ENCODE measurements at places on chromosomes 4 and X.
A peak's percentile ranks its signal among the peaks of the same experiment; 100 is the strongest.

GRCh38 chrX:151552743-151553142 is 10.7 kb upstream of the PASD1 start:
- no peaks in the 10 kb centered on the region for H3K36me3 ChIP-seq
- peaks cover 11% of the 10 kb centered on the region for H3K27me3 ChIP-seq
- no peak overlapping the region for H3K27ac ChIP-seq
- H3K4me3 ChIP-seq: no peak overlapping the region

- no peak overlapping the region for H3K27ac ChIP-seq
- H3K27me3 ChIP-seq: peaks cover 6% of the 10 kb centered on the region
- no peak for DNase-seq
- peaks cover 5% of the 10 kb centered on the region for H3K4me1 ChIP-seq
These were observed 5.7 kb downstream of the NSG1 start for GRCh38 chr4:4392501-4393183.

DNA sequence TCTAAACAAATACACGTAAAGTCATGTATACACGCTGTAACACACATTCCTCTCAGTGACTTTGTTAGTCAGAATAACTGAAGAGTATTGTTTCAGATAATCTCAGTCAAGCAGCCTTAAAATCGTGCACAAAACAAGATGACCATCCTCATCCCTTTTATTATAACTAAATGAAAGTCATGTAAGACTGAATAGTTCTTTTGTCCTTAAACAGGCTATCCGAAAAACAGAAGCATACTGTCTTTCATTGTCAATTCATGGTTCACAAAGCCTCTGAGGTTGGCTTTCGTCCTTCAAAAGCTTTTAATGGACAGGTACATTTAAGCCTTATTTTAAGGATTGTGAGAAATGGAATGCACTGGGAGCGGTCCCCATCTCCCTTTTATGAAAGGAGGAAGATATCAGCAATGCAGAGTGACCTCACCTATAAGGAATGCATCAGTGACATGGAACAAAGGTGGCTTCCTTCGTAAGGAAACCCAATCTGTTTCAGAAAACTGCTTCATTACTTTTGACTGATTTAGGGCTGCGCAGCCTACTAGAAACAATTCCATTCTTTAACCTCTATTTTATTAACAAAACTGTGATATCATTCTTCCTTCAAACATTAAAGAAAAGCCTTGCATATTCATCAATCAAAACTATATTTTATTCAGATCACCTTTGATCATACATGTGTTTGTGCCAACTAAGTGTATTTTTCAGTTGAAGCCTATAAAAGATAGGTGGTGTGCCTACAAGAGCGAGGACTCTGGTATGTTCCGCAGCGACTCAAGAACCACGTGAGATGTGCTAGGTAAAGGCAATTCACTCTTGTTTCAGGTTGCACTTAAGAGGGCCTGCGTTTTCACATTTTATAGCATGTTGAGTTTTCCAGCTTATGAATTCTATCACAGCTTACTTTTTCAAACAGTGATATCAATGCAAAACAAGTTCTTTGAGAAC is 19.2 kb downstream of the SH3RF1 start:
- no peak overlapping the region for H3K27ac ChIP-seq
- no peaks in the 10 kb centered on the region for H3K4me1 ChIP-seq
- H3K4me3 ChIP-seq: no peak overlapping the region
- H3K27me3 ChIP-seq: peaks cover 15% of the 10 kb centered on the region
- no peak for DNase-seq

DNA sequence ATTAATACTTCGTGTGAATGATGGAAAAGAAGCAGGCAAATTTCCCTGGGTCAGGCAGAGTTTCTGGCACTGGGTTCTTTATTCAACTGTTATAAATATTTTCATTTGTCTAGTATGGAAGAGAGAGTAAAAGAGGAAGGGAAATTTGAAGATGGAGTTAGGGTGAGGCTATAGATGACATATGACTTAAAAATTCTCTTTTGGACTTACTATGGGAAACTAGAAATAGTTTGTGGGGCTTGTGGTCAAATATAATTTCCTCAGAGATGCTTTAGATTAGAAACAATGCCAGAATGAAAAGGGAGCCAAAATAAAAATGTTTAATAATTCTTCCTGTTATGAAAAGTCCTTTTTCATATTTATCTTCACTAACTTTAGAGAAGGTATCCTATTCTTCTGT is 103.2 kb downstream of the GC start:
- H3K4me3 ChIP-seq: no peak overlapping the region
- H3K4me1 ChIP-seq: no peaks in the 10 kb centered on the region
- peaks cover 12% of the 10 kb centered on the region for H3K27me3 ChIP-seq

DNA sequence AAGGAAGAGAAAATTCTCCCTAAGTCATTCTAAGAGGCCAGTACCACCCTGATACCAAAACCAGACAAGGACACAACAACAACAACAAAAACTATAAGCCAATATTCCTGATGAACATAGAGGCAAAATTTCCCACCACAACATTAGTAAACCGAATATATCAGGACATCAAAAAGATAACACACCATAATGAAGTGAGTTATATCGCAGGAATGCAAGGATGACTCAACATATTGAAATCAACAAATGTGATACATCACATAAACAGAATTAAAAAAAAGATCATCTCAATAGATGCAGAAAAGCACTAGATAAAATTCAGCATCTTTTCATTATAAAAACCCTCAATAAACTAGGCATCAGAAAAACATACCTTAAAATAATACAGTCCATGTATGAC is 1844.4 kb upstream of the PCDH10 start:
- no peaks in the 10 kb centered on the region for H3K4me1 ChIP-seq
- no peak for DNase-seq
- H3K27me3 ChIP-seq: no peaks in the 10 kb centered on the region
- no peak overlapping the region for H3K27ac ChIP-seq
- no peaks in the 10 kb centered on the region for H3K36me3 ChIP-seq

GRCh38 chr4:184359888-184360287 is 114.5 kb downstream of the IRF2 start:
- H3K4me3 ChIP-seq: no peak overlapping the region
- peaks cover 3% of the 10 kb centered on the region for H3K36me3 ChIP-seq
- H3K27ac ChIP-seq: no peak overlapping the region
- H3K4me1 ChIP-seq: peaks cover 10% of the 10 kb centered on the region

DNA sequence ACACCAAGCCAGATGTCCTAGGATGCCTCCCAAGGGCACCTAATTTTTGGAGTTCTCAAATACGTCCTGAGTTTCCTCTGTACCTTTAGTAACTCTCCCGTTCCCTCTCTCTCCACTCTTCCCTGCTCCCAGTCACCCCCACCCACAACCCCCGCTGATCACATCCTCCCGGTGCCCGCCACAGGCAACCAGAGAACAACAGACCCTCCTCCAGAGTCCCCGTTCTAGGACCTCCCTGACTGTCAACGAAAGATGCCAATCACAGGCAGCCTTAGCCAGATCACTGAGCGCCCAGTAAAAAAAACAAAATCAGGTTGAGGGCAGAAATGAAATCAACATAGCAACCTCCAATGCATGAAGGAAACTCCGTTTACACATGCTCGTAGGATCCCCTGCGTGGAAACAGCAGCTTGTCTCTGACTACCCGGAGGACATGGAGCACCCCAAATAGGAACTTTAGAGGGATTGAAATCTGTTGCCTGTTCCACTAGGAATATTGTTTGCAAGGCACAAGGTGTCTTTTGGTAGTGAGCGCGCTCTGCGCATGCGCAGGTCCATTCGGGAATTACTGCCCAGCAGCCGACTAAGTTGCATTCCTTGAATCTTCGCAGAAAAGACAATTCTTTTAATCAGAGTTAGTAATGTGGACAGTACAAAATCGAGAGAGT is at the start of gene GABRB1:
TSS of gene GABRB1 (plus strand) at position 557 of the 668 bp plus-strand sequence.
- no peak for DNase-seq
- H3K27me3 ChIP-seq: peaks cover 43% of the 10 kb centered on the region
- H3K4me3 ChIP-seq: peak within 1 kb of the TSS; percentile 52
- no peaks in the 10 kb centered on the region for H3K36me3 ChIP-seq

Measured in activated CD8-positive, alpha-beta memory T cell treated with anti-CD3 and anti-CD28 coated beads, Interleukin-2, amount 10 ng/mL, durations not matched to agents 7 days and 5 days (primary cell).